ENCODE measurements at places on chromosomes 1 and 21.

DNA sequence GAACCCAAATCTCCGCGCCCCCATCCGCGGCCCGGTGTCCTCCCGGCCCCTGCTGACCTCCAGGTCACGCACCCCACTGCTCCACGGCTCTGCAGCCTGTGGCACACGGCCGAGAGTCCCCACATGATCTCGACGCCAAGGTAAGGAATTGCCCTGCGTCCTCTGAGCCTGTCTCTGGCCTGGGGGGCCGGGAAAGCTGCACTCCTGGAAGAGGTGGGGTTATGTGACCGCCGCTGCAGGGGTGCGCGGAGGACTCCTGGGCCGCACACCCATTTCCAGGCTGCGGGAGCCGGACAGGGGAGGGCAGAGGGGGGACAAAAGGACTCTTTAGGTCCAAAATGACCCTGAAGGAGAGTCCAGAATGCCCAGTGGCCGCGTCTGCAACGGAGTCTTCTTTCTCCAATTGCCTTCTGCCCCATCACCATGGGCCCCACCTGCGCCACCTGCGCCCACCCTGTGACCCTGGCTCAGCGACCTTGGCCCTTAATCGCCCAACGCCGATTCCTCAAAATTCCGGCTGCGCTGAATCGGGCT lies 997 bp upstream of the SIM2 start:
- H3K27ac ChIP-seq, result peak overlapping the region; percentile 24
- H3K4me3 ChIP-seq, result no peak overlapping the region
- peaks cover 82% of the 10 kb centered on the region for H3K27me3 ChIP-seq
- H3K36me3 ChIP-seq, result peaks cover 3% of the 10 kb centered on the region

GRCh38 chr1:216900116-216900620 lies 176.9 kb upstream of the ESRRG start:
- DNase-seq, result no peak
- H3K36me3 ChIP-seq, result no peaks in the 10 kb centered on the region
- no peak overlapping the region for H3K4me3 ChIP-seq
- no peak overlapping the region for H3K27ac ChIP-seq

DNA sequence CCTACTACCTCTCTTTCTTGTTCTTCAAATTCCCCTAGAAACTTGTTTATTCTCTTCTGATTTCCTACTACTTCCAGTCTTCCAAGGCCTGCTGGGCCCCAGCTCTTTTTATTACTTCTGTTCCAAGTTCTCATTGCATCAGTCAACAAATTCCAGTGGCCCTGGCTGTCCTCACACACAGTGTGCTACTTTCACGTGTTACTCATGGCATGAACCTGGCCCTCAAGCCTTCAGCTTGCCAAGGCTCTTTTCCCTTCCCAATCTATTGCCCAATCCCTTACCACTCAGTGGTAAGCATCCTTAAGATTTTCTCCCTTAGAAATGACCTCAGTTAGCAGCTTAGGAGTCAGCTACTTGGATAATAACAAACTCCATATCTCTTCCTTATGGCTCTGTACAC lies 613.5 kb downstream of the LMO4 start:
- H3K4me1 ChIP-seq, result no peaks in the 10 kb centered on the region
- H3K27ac ChIP-seq, result no peak overlapping the region
- H3K36me3 ChIP-seq, result no peaks in the 10 kb centered on the region
- no peak for DNase-seq
- no peak overlapping the region for H3K4me3 ChIP-seq

GRCh38 chr1:116075990-116076389 lies 35.2 kb upstream of the MAB21L3 start:
- no peak overlapping the region for H3K27ac ChIP-seq
- no peaks in the 10 kb centered on the region for H3K36me3 ChIP-seq
- no peaks in the 10 kb centered on the region for H3K4me1 ChIP-seq
- no peak for DNase-seq
- H3K27me3 ChIP-seq, result peaks cover 11% of the 10 kb centered on the region

GRCh38 chr1:154386643-154387352 lies 18.3 kb upstream of the IL6R start:
- peaks cover 27% of the 10 kb centered on the region for H3K4me1 ChIP-seq
- no peaks in the 10 kb centered on the region for H3K27me3 ChIP-seq
- H3K36me3 ChIP-seq, result peaks cover 5% of the 10 kb centered on the region
- DNase-seq, result peak; percentile 75
- peak overlapping the region; percentile 49 for H3K4me3 ChIP-seq

GRCh38 chr1:245148861-245149260 lies 5.9 kb upstream of the KIF26B start:
- peaks cover 11% of the 10 kb centered on the region for H3K4me1 ChIP-seq
- H3K27ac ChIP-seq, result no peak overlapping the region
- no peaks in the 10 kb centered on the region for H3K36me3 ChIP-seq
- no peak for DNase-seq
- peaks cover 43% of the 10 kb centered on the region for H3K27me3 ChIP-seq

- H3K27me3 ChIP-seq, result no peaks in the 10 kb centered on the region
- H3K4me1 ChIP-seq, result no peaks in the 10 kb centered on the region
- no peak overlapping the region for H3K27ac ChIP-seq
- H3K36me3 ChIP-seq, result no peaks in the 10 kb centered on the region
- H3K4me3 ChIP-seq, result no peak overlapping the region
- DNase-seq, result no peak
Observed at GRCh38 chr1:36920371-36920770, 113.9 kb downstream of the GRIK3 start.

DNA sequence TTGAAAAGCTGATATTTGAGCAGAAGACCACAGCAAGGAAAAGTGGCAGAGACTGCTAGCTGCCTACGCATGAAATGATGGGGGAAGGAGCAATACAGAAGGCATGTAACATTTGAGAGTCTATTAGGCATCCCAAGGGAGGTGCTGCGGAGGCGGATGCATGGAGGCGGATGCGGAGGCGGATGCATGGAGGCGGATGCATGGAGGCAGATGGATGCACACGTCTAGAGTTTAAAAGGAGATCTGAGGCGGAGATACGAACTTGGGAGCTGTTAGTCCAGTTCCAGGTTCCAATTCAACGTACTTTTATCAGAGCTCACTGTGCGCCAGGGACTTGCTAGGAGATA lies 744 bp upstream of the DDX20 start:
- no peaks in the 10 kb centered on the region for H3K27me3 ChIP-seq
- peak overlapping the region; percentile 95 for H3K27ac ChIP-seq
- peaks cover 12% of the 10 kb centered on the region for H3K36me3 ChIP-seq
- peak overlapping the region; percentile 90 for H3K4me3 ChIP-seq
- peak; percentile 67 for DNase-seq

GRCh38 chr1:100340494-100340893 lies 11.8 kb upstream of the CDC14A start:
- no peak for DNase-seq
- H3K4me3 ChIP-seq, result no peak overlapping the region
- H3K4me1 ChIP-seq, result no peaks in the 10 kb centered on the region
- peaks cover 11% of the 10 kb centered on the region for H3K27me3 ChIP-seq
- no peak overlapping the region for H3K27ac ChIP-seq
